ENCODE measurements at places on chromosomes 4 and X.

GRCh38 chr4:142500966-142501365, 345.1 kb downstream of the INPP4B start:
- no peak for DNase-seq

GRCh38 chr4:102560571-102561341, 59.6 kb downstream of the NFKB1 start:
- no peak for DNase-seq

- DNase-seq: no peak
Measured at GRCh38 chr4:1505511-1506460, 99.5 kb upstream of the NKX1-1 start.

DNA sequence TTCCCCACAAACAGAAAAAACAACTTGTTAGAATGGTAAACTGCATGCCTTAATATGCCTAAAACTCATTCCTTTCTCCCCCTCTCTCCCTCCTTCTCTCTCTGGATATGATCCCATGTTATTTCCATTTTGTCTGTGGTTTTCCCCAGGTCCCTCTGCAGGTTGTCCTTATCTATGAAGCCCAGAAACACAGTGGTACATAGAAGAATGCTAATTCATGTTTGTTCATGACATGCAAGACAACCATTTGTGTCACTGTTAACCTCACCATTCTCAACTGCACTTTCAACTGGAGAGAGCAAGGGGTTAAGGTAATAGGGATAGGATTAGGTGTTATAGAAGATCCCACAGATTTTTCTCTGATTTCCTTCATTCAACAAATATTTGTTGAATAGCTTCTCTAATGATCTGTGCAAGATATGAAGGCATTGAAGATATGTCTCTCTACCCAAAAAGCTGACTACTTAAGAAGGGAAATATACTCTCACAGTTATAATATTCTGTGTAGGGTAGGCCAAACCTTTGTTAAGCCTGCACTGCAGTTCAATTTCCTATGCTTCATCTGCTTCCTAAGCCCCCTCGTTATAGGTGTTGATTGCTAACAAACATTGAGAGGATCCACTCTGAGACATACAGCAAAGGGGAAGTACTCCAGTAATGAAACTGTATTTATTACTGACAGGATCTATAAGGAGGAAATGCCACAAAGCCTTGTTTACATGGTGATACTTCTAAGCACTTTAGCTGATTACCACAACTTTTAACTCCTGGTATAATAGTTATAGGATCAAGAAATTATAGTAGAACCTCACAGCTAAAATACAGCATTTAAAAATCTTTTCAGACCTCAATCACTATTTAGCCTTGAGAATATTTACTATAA, 96.1 kb downstream of the FRYL start:
- DNase-seq: no peak

DNA sequence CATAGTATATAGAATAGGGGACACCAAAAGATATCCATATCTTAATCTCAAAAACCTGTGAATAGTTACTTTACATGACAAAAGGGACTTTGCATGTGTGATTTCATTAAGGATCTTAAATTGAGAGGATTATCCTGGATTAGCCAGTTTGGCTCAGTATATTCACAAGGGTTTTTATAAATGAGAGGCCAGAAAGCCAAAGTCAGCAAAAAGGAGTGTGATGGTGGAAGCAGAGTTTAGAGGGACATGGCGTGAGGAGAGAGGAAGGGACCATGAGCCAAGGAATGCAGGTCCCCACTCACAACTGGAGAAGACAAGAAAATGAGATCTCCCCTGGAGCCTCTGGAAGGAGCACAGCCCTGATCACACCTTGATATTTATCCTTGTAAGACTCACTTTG, 648.5 kb upstream of the LCORL start:
- no peak for DNase-seq

DNA sequence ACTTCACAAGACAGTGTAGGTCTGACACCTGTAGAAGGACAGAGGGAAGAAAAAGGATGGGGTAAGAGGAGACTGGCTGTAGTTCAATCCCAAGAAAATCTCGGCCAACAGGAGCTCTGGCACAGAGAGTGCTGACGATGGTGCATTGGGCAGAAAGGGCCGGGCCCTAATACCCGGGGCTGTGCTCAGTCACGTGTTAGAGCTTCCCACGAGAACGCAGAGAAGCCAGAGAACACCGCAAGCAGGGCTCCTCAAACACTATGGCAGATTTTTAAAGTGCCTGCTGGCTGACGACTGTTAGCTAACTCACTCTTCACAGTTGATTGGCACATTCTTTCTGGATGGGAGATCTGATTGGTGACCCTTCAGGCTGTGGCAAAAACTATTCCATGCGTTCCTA, 35.5 kb downstream of the EREG start:
- no peak for DNase-seq

DNA sequence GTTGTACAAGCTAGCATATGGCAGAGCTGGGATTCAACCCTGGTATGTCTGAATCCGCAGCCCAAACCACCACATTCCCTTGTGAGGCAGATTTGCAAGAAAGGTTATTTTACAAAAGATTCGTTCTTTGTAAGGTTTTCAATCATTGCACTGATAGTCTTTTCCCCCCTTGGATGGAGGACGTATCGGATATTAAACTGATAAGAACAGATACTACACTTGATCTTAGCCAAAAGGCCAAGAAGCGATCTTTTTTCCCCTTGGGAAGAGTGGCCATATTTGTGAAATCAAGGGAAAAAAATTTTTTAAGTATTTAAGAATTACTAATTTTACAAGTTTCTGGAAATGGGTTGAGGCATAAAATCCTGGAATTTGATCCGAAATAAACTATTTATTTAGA, 34.4 kb upstream of the MSMO1 start:
- DNase-seq: no peak

DNA sequence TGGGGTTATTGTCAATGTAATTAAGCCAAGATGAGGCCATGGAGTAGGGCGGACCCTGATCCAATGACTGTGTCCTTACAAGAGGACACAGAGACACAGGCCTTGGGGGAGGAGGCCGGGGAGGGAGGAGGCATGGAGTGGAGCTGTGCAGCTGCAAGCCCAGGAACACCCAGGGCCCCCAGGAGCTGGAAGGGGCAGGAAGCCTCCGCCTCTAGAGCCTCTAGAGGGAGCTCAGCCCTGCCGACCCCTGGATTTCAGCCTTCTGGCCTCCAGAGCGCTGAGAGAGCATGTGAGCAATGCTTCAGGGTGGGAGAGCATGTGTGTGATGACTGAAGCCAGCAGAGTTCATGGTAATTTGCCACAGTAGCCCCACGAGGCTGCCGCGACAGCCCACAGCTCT, 234.6 kb downstream of the AFAP1 start:
- DNase-seq: no peak

Measured in NCI-H774 (cell line).